ENCODE measurements at places on chromosomes 5 and 9.

GRCh38 chr9:8660383-8660782 lies 860.8 kb upstream of the DMAC1 start:
- H3K36me3 ChIP-seq = peaks cover 17% of the 10 kb centered on the region
- peak overlapping the region; percentile 33 for H3K27ac ChIP-seq
- no peaks in the 10 kb centered on the region for H3K27me3 ChIP-seq
- no peak overlapping the region for H3K4me3 ChIP-seq

GRCh38 chr9:117413346-117414219 lies 1.3 kb downstream of the ASTN2 start:
- no peaks in the 10 kb centered on the region for H3K36me3 ChIP-seq
- H3K4me1 ChIP-seq = peaks cover 30% of the 10 kb centered on the region
- peak; percentile 70 for DNase-seq
- H3K4me3 ChIP-seq = no peak overlapping the region

GRCh38 chr5:8954801-8955200 lies 591.1 kb downstream of the SEMA5A start:
- DNase-seq = no peak
- no peaks in the 10 kb centered on the region for H3K36me3 ChIP-seq
- H3K27me3 ChIP-seq = no peaks in the 10 kb centered on the region
- no peak overlapping the region for H3K27ac ChIP-seq
- no peak overlapping the region for H3K4me3 ChIP-seq

DNA sequence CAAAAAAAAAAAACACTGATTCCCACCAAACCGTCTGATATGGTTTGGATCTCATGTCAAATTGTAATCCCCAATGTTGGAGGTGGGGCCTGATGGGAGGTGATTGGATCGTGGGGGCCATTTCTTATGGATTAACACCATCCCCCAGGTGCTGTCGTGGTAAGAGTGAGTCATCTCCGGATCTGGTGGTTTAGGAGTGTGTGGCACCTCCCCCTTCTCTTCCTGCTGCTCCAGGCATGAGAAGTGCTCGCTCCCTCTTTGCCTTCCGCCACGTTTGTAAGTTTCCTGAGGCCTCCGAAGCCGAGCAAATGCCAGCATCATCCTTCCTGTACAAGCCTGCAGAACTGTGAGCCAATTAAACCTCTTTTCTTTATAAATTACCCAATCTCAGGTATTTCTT lies 45.2 kb downstream of the HSD17B3 start:
- no peak for DNase-seq
- H3K36me3 ChIP-seq = no peaks in the 10 kb centered on the region
- peaks cover 26% of the 10 kb centered on the region for H3K4me1 ChIP-seq
- H3K27me3 ChIP-seq = peaks cover 11% of the 10 kb centered on the region

DNA sequence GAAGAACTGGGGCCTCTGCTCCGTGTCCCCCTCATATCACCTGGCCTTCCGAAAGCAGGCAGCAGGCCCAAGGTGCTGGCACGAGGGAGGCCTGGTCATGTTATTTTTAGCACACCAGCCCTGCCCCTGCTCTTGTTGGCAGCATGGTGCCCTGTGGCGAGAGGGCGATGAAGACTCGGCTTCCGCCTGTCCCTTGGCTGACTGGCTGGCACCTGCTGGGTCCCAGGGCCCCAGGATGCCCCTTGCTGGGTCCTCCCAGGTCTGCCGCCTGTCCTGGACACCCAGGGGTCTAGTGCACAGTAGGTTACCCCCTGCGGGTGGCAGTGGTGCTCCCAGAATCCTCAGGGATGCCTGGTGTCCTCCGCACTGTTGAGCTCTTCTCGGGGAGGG lies 77.0 kb downstream of the RXRA start:
- H3K36me3 ChIP-seq = peaks cover 4% of the 10 kb centered on the region
- H3K27ac ChIP-seq = no peak overlapping the region
- no peak overlapping the region for H3K4me3 ChIP-seq
- no peak for DNase-seq
- H3K27me3 ChIP-seq = no peaks in the 10 kb centered on the region
- H3K4me1 ChIP-seq = peaks cover 30% of the 10 kb centered on the region

DNA sequence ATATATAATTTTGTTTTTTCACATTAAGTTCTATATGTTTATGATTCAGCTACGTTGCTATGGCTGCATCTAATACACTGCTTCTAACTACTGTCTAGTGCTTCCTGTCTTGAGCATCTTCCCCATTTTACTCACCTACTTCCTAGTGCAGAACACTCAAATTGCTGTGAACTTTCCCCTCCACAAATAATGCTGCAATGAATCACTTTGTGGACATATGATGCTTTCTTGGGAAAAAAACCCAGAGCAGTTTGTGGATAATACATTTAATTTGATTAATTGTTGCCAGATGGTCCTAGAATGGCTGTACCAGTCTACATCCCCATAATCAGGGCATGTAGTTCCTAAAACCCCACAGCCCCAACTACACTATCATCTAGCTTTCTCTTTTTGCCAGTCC lies 18.5 kb downstream of the CD180 start:
- H3K27me3 ChIP-seq = peaks cover 5% of the 10 kb centered on the region
- peaks cover 52% of the 10 kb centered on the region for H3K4me1 ChIP-seq
- H3K36me3 ChIP-seq = peaks cover 15% of the 10 kb centered on the region
- H3K27ac ChIP-seq = no peak overlapping the region

DNA sequence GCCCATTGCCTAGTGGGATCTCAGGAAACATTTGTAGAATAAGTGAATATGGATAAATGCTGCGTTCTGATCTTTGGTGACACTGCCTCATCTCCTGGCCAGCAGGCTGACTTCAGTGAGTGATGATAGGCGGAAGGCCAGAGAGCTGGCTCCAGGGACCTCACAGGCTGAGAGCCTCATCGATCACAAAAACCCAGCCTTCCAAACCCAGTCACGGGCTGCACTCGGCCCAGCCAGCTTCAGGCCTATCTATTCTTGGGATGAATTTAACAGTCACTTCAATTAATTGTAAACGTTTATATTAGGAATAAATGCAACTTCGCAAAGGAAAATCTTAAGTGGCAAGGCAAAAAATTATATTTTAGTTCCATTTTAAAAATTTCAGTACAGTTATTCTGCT lies 201.6 kb downstream of the IRX2 start:
- peaks cover 37% of the 10 kb centered on the region for H3K27me3 ChIP-seq
- H3K36me3 ChIP-seq = peaks cover 5% of the 10 kb centered on the region
- H3K4me1 ChIP-seq = no peaks in the 10 kb centered on the region
- H3K4me3 ChIP-seq = no peak overlapping the region
- H3K27ac ChIP-seq = no peak overlapping the region
- no peak for DNase-seq

- H3K36me3 ChIP-seq = peaks cover 57% of the 10 kb centered on the region
- no peaks in the 10 kb centered on the region for H3K27me3 ChIP-seq
- no peak overlapping the region for H3K27ac ChIP-seq
- H3K4me1 ChIP-seq = peaks cover 41% of the 10 kb centered on the region
Measured at GRCh38 chr9:8754751-8755150, 955.2 kb upstream of the DMAC1 start.

- peaks cover 59% of the 10 kb centered on the region for H3K36me3 ChIP-seq
- H3K27ac ChIP-seq = peak overlapping the region; percentile 99
- no peaks in the 10 kb centered on the region for H3K27me3 ChIP-seq
- H3K4me3 ChIP-seq = no peak overlapping the region
- peaks cover 78% of the 10 kb centered on the region for H3K4me1 ChIP-seq
- DNase-seq = no peak
Measured at GRCh38 chr5:14452685-14453454, 128.7 kb upstream of the OTULINL start.

- no peak for DNase-seq
- H3K27me3 ChIP-seq = peaks cover 3% of the 10 kb centered on the region
- H3K27ac ChIP-seq = peak overlapping the region; percentile 32
- H3K36me3 ChIP-seq = peaks cover 35% of the 10 kb centered on the region
Measured at GRCh38 chr9:121088576-121088975, 13.8 kb downstream of the CNTRL start.

GRCh38 chr5:82142928-82143577 lies 135.1 kb downstream of the RPS23 start:
- H3K27me3 ChIP-seq = no peaks in the 10 kb centered on the region
- no peak for DNase-seq
- H3K4me1 ChIP-seq = peaks cover 8% of the 10 kb centered on the region
- H3K27ac ChIP-seq = peak overlapping the region; percentile 46
- peaks cover 10% of the 10 kb centered on the region for H3K36me3 ChIP-seq

DNA sequence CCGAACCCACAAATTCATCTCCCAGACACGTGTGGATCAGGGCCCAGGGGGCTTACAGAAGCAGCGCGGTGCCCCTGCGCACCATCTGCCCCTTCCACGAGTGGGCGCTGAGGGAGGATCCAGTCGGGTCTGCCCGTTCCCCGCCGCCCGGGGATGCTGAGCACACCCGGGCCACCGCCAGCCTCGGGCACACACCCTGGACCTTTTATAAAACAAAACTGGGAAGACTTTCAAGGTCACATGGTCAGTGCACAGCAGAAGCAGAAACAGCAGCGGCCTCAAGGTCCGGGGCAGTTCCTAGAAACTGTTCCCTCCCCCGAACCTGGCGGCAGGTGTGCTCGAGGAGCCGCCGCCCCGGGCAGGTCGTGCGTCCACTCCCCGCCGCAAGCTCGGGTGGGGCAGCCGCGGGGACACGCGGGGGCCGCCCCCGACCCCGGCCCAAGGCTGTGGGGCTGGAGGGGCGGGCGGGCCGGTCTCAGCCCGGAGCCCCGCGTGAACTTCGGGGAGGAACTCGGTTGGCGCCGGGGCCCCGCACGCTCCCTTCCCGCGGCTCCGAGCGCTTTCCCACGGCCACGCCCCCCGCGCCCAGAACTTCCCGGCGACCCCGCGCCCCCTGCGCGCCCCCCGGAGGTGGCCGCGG lies 633 bp upstream of the PPP1R26 start:
- H3K4me1 ChIP-seq = peaks cover 35% of the 10 kb centered on the region
- peak overlapping the region; percentile 84 for H3K4me3 ChIP-seq
- no peaks in the 10 kb centered on the region for H3K27me3 ChIP-seq
- peaks cover 5% of the 10 kb centered on the region for H3K36me3 ChIP-seq

GRCh38 chr9:92726348-92726747 lies 38.3 kb downstream of the BICD2 start:
- H3K27ac ChIP-seq = peak overlapping the region; percentile 74
- H3K36me3 ChIP-seq = peaks cover 5% of the 10 kb centered on the region
- no peak for DNase-seq

- no peak for DNase-seq
- H3K27ac ChIP-seq = no peak overlapping the region
- H3K4me3 ChIP-seq = no peak overlapping the region
- no peaks in the 10 kb centered on the region for H3K36me3 ChIP-seq
- no peaks in the 10 kb centered on the region for H3K4me1 ChIP-seq
- H3K27me3 ChIP-seq = peaks cover 9% of the 10 kb centered on the region
Measured at GRCh38 chr5:173486355-173487225, 129.9 kb downstream of the BOD1 start.

GRCh38 chr5:121691478-121691877 lies 160.2 kb upstream of the FTMT start:
- no peak for DNase-seq
- no peaks in the 10 kb centered on the region for H3K36me3 ChIP-seq
- H3K4me1 ChIP-seq = no peaks in the 10 kb centered on the region
- H3K27ac ChIP-seq = no peak overlapping the region
- no peaks in the 10 kb centered on the region for H3K27me3 ChIP-seq

DNA sequence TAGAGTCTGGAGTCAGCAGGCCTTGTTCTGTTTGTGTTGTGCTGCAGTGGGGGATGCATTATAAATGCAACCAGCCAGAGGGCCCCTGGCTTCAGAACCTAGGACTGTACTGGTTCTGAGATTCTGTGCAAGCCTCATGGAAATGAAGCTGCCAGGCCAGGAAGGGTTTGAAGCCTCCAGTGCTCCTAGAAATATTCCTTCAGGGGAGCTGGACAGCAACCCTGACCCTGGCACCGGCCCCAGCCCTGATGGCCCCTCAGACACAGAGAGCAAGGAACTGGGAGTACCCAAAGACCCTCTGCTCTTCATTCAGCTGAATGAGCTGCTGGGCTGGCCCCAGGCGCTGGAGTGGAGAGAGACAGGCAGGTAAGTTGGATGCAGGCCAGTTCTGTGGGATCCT lies at the start of gene SLC4A9:
Gene SLC4A9 (plus strand): TSS at position 94 of the 400 bp plus-strand sequence. CDS start 43 bp downstream, at position 137.
- no peaks in the 10 kb centered on the region for H3K36me3 ChIP-seq
- H3K4me3 ChIP-seq = no peak within 1 kb of the TSS
- peaks cover 17% of the 10 kb centered on the region for H3K4me1 ChIP-seq
- no peak for DNase-seq
- peaks cover 7% of the 10 kb centered on the region for H3K27me3 ChIP-seq

DNA sequence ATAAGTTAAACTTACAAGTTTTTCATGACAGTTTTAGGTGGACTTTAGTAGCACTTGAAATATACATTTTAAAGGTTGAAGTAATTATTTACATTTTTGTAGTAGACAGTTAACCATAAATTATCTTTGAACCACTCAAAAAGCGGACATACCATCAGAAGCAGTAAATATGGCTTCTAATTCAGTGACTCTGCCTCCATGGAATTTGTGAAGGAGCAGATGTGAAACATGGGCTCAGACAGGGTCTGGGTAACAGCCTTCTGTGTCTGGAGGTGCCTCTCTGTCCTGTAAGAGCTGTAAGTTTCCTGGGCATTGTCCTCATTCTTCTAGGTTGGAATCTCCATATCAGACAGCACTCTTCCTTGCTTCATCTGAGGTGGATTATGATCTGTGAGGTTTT lies 12.4 kb downstream of the RLN2 start:
- H3K27ac ChIP-seq = no peak overlapping the region
- H3K36me3 ChIP-seq = no peaks in the 10 kb centered on the region
- H3K27me3 ChIP-seq = peaks cover 10% of the 10 kb centered on the region
- no peak overlapping the region for H3K4me3 ChIP-seq
- H3K4me1 ChIP-seq = peaks cover 9% of the 10 kb centered on the region

GRCh38 chr5:2374703-2375102 lies 376.8 kb downstream of the IRX2 start:
- DNase-seq = no peak
- no peak overlapping the region for H3K27ac ChIP-seq
- H3K4me1 ChIP-seq = peaks cover 6% of the 10 kb centered on the region
- H3K4me3 ChIP-seq = no peak overlapping the region

GRCh38 chr5:38548064-38548759 lies 8.2 kb downstream of the LIFR start:
- H3K4me1 ChIP-seq = peaks cover 14% of the 10 kb centered on the region
- no peaks in the 10 kb centered on the region for H3K36me3 ChIP-seq
- no peak overlapping the region for H3K4me3 ChIP-seq

DNA sequence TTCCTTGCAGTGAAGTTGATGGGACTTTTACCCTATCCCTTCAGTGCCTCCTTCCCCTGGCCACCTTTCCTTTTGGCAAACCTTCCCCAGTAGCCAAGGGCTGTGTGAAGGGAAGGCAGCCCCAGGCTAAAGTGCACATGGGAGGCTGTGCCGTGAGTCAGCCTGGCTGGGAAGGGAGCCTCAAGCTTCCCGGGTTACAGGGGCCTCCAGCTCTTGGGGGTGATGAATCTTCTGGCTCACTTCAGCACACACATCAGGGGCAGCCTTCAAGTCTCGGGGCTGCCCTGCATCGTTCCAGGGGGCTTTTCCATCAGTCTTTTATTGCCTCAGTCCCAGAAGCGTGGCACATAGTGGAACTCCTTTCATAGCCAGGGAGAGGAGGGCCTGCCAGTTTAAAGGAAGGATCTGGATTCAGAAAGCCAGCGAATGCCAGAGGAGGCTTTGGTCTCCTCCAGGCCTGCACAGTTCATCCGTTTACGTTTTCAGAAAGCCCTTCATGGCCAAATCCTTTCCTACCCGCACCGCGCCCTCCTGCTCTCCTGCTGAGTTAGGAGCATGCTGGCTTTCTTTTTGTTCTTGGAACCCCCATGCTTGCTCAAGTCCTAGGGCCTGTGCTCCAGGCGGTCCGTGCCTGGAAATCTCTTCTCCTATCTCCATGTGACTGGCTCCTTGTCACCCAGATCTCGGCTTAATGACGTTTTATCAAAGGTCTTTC lies 134.8 kb upstream of the KLF4 start:
- H3K4me3 ChIP-seq = no peak overlapping the region
- peak overlapping the region; percentile 69 for H3K27ac ChIP-seq
- peaks cover 27% of the 10 kb centered on the region for H3K4me1 ChIP-seq
- H3K27me3 ChIP-seq = peaks cover 30% of the 10 kb centered on the region
